Right ventricle myocardium superior (tissue), 1 donor: ENCODE measurements at places on chromosomes 5 and 9.

DNA sequence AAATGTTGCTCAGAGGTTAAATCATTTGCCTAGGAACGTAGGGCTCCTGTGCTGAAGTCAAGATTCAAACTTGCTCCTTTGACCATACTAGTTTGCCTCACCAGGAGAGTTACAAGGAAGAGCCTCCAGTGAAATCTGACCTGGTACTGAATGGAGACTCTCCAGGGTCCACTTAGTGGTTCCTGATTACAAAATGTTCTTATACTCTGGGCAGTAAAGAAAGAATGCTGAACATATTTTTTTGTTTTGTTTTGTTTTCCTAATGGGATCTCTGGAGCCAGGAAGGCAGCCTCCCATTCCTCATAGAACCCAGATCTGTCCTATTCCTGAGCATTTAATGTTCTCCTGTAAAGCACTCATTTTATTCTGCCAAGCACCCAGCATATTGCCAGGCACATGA lies 256.5 kb upstream of the CLINT1 start:
- no peak for DNase-seq

- no peak for DNase-seq
These were observed 13.3 kb upstream of the BASP1 start for GRCh38 chr5:17204133-17204489.

DNA sequence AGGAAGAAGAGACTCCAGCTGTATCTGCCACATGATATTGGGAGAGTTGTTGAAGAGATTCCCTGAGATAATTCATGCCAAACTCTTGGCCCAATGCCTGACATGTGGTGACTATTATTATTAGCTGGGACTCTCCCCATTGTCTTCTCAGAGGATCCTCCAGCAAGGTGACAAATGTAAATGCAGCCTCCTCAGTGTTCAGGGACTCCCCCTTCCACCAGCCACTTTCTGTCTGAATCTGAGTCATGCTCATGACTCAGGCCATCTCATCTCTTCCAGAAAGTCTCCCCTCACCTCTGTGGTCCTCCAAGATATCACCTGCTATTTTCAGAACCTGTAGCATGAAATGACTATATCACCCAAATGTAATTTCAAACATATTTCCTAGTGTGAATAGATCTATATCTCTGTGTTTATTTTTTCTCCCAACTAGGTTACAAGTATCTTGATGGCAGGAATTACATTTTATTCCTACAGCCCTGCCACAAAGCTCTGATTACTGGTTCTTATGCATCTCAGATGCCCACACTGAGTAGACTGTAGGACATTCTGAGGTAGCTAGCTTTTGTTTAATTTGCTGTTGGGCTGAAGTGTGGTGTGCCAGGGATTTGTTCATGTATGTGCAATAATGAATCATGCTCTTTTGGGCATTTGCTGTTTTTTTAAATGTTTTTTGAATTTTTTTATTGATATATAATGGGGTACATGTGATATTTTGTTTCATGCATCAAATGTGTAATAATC lies 126.6 kb upstream of the IL12B start:
- DNase-seq, result no peak

- DNase-seq, result no peak
These were observed 6.1 kb downstream of the ZNF622 start for GRCh38 chr5:16459451-16459850.

- no peak for DNase-seq
These were observed 38.1 kb downstream of the CAMK2A start for GRCh38 chr5:150251504-150251903.

DNA sequence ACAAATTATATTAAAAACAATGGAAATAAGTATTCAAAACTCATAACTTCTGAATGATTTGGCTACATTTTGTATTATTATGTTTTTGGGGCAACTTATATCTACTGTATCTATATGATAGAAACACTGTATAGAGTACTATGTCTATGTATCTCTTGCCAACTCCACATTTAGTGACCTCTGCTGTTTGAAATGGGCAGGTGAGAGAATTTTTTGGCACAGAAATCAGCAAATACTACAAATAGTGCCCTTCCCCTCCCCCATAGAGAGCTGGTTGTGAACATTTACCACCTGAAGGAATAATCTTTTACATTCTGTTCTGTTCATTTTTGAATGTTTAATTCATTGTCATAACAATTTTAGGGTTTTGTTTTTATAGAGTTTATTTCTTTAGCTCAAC lies 545.3 kb downstream of the PDE4D start:
- DNase-seq, result no peak

GRCh38 chr9:129888293-129889121 lies 53.2 kb downstream of the USP20 start:
- DNase-seq, result peak; percentile 70

- DNase-seq, result no peak
These were observed 159.9 kb downstream of the NTRK2 start for GRCh38 chr9:84829471-84829870.

DNA sequence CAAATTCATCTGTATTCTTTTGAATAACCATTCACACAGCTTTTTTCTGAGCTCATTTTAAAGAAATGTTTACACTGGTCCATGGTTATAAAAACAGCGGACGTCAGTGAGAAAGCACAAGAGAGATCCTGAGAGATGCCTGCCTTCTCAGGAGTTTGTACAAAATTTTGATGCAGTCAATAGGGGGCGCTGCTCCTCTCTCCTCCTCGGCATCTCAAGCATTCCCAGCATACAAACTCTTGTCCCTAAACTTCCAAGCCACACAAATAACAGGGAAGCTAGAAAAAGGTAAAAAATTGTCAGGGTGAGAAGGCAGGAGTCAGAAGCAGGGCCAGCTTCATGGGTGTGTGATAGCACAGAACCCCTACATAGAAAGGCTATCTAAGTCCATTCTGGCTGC lies 11.2 kb upstream of the CCDC152 start:
- no peak for DNase-seq

DNA sequence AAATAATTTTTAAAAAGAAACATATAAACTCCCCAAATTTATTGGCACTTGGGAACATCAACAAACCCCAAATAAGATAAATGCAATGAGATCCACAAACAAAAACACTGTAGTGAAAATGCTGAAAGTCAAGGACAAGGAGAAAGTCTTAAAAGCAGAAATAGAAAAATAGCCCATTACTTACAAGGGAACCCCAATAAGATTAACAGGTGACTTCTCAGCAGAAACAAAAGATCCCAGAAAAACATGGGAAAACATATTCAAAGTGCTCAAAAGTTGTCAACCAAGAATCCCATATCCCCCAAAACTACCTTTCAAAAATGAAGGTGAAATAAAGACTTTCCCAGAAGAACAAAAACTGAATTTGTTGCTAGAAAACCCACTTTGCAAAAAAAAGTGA lies 40.0 kb downstream of the FANCC start:
- DNase-seq, result no peak

DNA sequence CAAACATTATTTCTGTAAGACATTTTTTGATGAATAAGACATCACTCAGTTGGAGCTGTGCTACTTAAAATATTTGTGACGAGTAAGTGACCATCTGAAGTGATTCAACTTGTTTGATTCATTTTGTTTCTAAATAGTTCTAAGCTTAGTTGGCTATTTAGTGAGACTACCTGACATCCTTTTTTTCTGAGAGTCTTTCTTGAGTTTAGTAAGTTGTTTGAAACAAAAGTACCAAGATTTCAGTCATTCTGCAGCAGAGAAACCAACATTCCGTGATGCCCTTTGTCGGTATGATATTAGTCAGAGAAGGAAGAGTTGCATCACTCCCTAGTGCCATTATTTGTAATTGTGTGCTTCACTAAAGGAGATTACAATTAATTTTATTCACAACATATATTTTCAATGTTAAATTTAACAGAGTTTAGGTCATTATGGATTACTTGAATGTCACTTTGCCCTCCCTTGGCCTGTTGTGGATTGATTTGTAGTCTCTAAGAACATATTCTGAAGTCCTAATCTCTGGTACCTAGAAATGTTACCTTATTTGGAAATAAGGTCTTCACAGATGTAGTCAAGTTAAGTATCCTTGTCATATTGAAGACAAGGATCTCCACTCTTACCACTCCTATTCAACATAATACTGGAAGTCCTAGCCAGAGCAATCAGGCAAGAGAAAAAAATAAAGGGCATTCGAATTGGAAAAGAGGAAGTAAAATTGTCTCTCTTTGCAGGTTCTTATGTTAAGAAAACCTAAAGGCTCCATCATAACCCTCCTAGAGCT lies 212.2 kb downstream of the PCSK1 start:
- no peak for DNase-seq

DNA sequence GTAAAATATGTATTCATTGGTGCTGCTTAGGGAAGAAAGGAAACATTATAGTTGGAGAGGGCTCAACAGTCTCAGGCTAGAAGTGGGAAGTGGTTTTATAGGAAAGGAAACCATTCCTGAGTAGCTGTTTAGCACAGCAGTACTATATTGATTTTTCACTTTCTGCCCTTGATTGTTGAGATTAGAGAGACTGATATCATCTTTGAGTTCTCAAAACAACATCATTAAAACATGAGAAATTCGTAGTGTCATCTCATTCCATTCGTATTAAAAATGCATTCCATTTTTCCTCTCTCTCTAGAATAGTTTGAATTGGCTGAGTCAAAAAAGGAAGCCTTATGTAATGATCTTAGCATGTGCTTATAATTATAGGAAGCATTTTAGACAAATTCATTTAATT lies 14.1 kb downstream of the POLR3G start:
- no peak for DNase-seq

- DNase-seq, result no peak
These were observed 48.5 kb downstream of the SIL1 start for GRCh38 chr5:139149477-139150199.

GRCh38 chr5:67290655-67291054 lies 94.1 kb upstream of the CD180 start:
- no peak for DNase-seq

- no peak for DNase-seq
These were observed 219.4 kb downstream of the ATPSCKMT start for GRCh38 chr5:10030219-10030831.

DNA sequence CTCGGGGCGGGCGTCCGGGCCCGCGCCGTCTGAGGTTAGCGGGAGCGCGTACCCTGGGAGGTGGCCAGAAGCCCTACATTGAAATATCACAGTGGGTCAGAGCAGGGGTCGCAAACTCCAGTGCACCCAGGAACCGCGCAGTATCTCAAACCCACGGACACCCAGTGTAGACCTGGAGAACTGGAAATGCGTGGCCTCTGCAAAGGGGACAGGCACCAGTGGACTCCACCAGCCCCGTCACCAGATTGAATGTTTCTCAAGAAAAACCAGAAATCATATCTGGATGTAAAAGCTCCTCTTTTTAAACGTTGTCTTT lies 117.6 kb upstream of the SMIM23 start:
- DNase-seq, result no peak

DNA sequence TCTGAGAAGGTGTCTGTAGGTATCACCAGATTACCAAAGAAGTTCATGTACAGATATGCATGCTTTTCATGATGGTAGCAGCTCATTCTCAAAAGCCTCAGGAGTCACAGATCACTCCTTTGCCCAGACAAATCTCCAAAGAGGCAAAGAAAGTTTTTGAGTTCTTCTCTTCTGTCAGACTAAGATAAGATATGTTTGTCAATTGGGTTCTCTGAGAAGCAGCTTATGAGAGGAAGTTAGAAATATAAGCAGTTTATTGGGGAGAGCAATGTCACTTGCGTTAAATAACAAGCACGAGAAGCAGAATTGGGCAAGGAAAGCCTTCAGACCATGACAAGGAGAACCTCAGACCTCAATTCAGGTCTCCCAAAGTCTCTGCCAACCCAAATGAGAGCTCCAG lies 219.2 kb upstream of the KLF4 start:
- no peak for DNase-seq

- no peak for DNase-seq
These were observed 168.1 kb downstream of the EFNA5 start for GRCh38 chr5:107502676-107503060.

DNA sequence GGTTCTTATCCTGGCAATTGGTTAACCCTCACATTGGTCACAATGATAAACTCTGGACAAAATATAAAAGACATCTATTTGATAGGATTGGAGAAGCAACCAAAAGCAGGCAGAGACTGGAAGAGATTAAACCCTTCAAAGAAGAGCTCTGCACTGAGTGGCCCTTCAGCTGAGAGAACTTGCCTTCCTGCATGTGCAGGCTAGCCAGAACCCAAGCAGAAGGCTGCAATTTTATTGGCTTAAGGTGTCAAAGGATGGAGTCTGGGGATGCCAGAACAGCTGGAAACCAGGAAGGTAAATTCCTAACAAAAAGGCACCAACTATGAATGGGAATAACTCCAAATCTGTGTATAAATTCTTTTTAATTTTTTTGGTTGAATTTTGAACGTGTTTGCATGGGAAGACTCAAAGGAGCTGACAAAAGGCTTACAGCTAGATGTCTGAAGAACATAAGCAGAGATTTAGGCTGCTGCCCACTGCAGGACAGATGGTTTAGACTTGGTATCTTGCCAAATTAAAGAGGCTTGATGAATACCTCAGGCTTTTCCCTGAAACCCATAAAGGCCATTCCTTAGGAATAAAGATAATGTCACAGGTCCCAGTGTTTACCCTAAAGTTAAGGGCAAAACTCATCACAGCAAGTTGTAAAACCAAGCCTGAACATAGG lies 66.3 kb downstream of the NR2F1 start:
- DNase-seq, result no peak

GRCh38 chr5:16914108-16914435 lies 22.0 kb downstream of the MYO10 start:
- no peak for DNase-seq

DNA sequence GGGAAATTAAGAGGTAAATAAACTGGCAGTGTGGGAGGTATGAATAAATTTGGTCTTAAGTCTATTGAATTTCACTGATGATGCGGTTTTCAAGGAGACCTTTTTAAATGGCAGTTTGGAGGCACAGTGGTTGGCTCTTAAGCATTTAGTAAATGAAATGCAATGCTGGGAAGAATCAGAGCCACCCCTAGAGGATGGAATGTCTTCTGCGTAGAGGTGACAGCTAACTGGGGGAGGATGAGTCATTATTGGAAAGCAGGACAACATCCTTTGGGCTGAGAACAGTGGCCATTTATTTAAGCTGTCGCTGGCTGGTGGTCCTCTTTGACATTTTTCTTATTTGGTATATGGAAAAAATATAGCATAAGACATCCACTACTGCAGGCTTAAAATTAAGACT lies 163.2 kb downstream of the SH3GL2 start:
- DNase-seq, result no peak

DNA sequence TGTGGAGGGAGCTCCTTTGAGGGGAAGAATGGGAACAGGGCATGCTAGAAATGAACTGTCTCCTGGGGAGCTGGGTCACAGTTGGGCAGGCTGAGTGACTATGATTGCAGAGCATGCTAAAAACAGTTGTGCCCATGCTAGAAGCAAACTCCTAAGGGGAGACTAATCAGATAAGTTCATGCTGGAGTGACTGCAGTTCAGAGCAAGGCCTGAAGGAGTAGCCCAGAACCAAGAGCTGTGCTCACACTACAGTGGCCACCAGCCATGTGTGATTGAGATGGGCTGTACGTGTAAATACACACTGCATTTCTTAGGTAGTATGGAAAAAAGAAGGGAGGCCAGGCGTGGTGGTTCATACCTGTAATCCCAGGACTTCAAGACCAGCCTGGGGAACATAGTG lies 10.3 kb upstream of the AK1 start:
- no peak for DNase-seq
